ENCODE measurements at places on chromosomes 1 and 21.

DNA sequence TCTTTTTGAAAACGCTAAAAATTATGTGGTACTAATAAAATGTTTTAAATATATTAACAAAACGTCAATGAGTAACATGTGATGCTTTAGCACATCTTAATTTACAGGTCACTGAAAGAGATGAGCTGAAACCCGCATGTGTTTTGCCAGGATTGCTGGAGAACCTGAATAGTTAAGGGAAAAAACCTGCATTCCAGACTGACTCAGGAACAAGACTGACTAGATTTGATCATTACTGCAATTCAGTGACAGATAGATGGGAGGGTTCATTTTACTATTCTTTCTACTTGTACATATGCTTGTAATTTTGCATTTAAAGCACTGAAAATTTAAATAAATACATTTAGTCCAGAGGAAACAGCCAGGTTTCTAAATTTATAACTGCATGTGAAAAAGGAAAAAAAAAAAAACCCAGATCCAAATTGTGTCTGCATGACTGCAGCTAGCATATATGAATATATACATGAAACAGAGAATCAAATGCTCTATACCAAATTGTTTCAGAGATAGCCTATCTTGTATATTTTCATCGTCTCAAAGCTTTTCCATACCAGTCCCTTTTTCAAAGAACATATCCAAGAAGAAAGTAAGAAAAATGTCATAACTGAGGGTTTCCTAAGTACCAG is 71.7 kb downstream of the APP start:
- DNase-seq, result no peak

- no peak for DNase-seq
Observed at GRCh38 chr1:215887627-215888026, 320.5 kb downstream of the KCTD3 start.

GRCh38 chr1:55386456-55386855 is 171.3 kb upstream of the USP24 start:
- no peak for DNase-seq

DNA sequence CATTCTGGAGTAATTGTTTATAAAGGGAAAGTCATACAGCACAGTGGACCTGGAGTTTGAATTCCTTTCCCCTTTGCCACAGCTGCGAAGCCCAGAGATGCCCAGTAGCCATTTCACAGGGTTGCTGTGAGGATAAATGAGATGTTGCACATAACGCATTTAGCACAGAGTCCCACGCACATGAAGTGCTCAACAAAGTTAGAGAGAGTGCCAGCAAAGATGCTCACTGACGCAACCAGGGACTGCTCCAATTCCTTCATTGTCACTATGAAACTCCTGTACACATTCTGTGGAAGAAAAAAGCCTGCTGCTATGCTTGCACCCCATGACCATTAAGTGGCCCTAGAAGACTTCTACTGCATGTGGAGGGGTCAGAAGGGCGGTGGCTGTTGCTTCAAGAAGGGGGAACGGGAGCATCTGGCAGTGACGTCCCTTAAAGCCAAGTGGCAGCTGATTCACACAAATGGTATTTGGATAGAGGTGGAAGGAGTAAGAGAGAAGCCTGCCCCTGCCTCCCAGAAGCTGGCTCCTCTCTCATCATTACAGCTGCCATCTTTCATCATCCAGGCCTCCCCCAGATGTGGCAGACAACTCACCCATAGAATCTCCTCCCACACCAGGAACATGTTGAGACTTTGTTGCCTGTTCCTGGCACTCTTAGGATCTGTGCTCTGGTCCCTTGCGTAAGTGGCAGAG is 26.5 kb upstream of the VAV3 start:
- DNase-seq, result no peak

DNA sequence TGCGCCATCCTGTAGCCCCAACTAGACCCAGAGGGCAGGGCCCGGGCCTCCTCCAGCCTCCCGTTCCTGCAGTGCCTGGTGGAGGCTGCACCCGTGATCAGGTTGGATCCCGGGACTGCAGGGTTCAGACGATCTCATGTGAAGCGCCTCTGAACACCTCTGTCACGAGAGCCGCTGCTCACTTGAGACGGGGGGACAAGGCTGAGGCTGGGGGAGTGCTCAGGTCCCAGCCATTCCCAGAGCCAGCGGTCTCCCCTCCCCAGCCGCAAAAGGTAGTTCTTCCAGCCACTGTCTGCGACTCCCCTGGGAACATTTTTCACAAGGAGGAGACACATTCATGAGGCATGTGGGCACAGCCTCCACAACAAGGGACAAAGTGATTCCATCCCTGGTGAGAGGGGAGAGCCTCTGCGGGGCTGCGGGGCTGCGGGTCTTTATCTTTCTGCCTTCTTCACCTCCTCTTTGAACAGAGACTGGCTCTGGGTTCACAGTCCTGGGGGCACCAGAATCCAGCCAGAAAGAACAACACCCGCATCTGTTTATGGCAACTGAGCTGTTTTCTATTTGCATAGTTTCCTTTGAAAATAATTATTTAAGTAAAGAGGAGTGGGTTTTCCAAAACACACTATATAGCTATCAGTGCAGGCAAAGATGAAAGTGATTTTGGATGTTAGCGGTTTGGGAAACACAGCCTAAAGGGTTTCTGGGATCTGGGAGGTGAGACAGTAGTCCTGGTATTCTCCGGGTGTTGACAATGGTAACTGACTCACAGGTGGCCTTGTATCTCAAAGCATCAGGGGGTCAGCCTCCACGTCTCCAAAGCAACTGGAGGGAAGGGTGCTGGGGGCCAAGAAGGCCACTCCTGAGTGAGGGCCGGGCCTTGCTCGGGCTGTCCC is 13.0 kb upstream of the LDLRAP1 start:
- DNase-seq, result no peak

DNA sequence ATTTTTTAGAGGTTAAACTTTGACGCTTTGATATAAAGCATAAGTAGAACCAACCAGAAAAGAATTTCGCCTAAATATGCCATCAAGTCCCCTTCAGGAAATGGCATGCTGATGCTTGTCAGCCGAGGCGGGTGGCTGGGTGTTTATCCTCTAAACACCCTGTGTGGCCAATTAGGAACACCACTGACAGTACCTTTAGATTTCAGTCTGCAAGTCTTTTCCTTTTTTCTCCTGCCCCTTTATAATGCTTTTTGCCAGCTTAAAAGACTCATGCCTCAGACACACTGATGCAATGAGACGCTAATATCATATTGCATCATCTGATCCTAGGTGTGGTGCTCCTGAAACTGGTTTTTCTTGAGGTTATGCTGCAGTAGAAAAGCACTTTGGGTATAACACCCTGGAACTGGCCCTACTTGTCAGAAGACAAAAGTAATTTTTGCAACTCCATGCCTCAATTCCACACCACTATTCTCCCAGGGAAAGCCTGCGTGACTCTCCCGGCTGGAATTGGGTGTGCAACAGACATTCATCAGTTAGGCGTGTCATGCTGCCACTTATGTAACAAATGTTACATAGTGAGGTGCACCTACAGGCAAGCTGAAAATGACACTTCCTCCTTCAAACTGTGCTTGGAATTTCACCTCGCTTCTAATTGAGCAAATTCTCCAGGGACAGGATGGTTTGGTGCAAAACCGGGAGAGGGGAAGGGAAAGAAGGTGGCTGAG is 2.0 kb upstream of the RCC2 start:
- no peak for DNase-seq

- DNase-seq, result peak; percentile 37
Observed at GRCh38 chr1:230753586-230754251, 6.5 kb downstream of the CAPN9 start.

- DNase-seq, result no peak
Observed at GRCh38 chr1:172465617-172466016, 21.7 kb upstream of the PIGC start.
